ENCODE measurements at places on chromosomes 7 and 10.

- no peak for DNase-seq
Observed at GRCh38 chr7:156554488-156554887, 86.1 kb upstream of the RNF32 start.

DNA sequence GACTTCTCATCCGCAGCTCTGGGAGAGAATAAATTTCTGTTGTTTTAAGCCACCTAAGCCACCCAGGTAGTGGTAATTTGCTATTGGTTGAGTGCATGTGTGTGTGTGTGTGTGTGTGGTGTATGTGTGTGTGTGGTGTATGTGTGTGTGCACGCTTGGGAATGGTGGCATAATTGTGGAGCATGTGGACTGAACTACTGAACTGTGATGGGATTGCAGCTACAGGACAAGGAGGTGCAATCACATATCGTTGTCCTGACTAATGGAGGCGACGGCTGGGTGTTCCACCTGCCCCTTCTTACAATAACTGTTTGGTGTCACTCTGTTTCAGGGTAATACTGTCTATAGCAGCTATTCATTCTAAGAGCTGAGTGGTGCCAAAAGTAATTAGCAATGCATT is 448.7 kb upstream of the PFKP start:
- no peak for DNase-seq

DNA sequence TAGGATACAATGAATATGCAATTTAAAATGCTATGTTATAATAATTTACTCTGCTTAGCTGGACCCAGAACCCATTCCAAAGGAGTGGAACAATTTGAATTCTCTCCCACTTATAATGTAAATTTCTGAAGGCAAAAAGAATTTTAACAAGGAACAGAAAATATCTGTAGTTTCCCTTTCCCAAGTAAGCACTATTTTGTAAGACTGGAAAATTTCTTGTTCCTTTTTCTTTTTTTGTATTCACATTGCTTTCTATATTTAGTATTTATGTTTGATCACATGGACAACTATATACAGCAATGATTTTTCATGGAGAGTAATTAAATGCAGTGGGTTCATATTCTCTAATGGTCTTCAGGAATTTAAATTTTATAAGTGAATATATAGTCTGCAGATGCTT is 127.4 kb downstream of the GPR85 start:
- no peak for DNase-seq

DNA sequence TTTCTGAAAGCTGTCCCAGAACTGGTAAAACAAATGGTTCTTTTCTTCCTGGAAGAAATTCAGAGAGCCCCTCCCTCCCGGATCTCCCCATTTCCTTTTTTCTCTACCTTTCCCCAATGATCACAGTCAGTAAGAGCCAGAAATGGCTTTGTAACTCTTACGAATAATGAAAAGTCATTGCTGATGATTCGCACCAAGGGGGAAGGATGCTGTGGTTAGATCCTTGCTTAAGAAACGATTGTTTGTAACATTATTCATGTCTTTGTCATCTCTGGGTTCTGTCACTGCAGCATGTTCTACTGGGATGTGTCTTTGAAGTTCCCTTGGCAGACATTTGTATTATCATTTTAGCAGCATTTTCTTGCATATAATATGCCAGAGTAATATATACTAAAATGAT is 138.9 kb downstream of the CACNB2 start:
- DNase-seq, result peak; percentile 77

DNA sequence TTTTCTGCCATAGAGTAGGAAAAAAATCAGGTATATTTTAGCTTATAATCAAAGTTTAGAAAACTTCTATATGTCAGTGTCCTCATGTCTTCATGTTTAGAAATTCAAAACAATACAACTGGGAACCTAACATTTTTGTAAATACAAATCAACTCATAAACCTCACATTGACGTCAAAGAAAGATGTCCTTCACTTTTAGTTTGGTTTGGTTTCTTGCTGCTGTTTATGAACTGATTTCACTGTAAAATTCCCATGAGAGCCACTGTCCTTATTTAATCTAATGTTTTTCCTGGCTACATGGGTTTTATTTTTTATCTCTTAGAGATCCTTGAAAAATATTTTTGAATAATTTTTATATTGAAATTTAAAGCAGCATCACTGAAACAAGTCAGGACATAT is 208.4 kb downstream of the DYNC1I1 start:
- DNase-seq, result no peak

GRCh38 chr10:53005612-53006345 is 233.2 kb upstream of the MBL2 start:
- DNase-seq, result no peak

DNA sequence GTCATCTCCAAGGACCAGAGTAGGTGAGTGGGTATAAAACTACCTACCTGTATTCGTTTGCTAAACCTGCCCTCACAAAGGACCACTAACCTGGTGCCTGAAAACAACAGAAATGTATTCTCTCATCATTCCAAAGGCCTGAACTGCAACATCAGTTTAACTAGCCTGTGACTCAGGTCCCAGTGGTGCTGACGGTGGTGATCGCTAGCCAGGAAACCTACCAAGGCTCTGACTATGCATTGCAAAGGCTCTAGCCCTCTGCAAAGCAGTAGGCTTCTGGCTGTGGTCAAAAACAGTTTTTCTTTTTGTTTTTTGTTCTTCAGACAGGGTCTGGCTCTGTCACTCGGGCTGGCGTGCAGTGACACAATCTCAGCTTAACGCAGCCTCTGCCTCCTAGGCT is 107.5 kb downstream of the NPTX2 start:
- DNase-seq, result no peak

DNA sequence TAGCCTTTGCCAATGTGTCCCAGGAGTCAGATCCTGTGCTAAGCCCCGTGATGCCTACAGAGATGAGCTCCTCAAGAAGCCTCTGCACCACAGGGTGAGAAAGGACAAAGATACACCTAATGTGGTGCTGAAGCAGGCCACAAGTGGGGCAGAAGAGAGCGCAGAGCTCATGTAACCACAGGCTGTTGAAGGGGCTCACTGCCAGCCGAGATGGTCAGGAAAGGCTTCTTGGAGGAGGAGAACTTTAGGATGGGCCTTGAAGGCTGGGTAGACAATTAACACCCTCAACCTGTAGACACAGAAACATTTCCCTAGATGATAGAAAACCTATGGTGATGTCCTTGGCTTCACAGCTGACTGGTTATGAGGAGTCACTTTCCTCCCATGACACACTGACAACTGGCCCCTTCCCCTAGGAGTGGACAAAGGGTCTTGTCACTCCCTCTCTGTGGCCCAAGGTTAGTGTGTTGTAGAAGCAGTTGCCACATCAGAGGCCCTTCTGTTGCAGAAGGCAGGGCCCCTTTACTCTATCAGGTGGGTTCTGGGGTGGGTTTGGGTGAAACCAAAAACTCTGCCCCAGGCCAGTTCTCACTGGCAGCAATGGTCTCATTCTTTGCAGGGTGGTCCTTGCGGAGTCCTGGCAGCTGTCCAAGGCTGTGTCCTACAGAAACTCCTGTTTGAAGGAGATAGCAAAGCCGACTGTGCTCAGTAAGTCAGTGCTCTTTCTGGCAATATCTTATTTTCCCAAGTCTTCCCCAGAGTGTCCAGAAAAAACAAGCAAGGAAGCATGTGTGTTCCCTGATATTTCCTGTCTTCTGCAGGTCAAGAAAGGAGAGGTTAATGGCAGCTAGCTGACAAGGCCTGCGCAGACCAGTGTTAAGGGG is 69.2 kb downstream of the MINDY4 start:
- DNase-seq, result no peak

DNA sequence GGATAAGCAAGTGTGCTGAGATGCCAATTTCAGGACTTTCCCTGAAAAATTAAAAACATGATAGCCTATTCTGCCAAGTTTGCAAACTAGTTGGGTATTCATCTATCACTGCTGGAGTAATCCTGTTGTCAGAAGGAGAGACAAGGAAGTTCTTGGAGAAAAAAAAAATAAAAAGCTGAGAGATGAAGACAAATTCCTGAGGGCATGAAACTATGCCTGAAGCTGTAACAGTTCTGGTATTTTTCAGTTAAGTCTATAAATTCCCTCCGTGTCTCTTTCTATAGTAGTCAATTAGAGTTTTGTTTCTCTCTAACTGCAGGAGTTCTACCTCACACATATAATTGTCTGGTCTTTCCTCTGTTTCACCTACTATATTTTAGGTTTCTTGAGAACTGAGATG is 95.7 kb downstream of the DGKB start:
- no peak for DNase-seq

GRCh38 chr7:54543051-54543488 is 895 bp downstream of the VSTM2A start:
- DNase-seq, result no peak

DNA sequence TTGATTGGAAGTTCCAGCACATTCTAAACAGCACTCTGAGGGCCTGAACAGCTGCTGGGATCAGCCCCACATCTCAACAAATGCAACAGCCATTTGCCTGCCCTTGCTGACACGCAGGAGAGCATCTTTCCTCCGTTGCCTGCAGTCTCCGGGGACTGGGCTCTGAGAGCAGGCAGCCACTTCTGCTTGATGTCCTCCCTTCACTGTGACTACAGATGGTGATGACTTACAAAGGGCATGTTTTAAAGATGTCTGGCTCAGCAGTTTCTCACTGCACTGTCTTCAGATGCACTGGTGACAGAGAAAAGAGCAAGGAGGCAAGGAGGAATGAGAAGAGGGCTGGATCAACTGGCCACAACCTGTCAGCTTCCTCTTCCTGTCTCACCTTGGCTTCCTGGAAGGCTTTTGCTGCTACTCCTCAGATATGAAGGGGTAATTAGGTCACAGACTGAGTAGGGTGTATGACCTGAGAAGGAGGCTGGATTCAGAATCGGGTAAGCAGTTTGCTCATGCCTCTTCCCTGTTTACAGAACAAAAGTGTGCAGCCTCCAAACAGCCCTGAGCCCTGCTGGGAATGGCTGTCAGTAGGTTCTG is 143.5 kb upstream of the GHITM start:
- DNase-seq, result no peak

DNA sequence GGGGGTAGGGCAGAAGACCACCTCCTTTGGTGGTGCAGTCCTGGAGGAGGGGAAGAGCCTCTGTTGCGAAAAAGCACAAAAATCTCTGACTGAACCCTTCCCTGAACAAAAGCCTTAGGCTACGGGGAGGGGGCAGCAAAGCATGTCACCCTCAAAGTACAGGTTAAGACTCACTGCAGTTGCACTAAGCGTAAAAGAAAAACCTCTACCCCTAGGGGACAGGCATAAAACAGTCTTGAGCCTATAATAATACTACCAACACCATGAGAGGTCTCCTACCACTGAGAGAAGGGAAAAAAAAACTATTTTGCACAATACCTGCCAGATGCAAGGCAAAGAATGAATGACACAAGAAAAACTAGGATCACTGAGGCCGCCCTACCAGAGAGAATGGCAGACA is 17.3 kb downstream of the TNPO3 start:
- no peak for DNase-seq

DNA sequence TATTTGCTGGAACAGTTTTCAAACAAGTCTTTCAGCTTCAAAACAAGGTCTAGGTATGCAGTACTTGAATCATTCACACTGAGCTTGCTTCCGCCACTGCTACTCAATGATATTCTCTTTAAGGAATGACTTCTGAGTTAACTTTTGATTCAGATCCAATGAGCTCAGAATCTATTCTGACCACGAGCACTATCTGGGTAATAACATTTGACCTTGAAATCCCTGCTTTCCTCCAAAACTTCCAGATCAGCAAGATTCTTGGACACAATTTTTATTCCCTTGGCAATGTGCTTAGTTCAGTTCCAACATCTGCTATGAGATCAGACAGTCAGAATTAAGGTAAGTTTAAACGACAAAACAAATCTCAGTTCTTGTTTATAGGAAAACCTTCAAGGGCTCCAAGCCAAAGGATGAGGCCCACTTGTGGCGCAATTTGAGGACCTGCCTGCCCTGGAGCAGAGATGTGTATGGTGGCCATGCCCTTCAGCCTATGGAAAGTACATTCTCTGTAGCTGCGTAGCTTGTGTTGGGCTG is 87.2 kb downstream of the RNF216 start:
- DNase-seq, result peak; percentile 24

DNA sequence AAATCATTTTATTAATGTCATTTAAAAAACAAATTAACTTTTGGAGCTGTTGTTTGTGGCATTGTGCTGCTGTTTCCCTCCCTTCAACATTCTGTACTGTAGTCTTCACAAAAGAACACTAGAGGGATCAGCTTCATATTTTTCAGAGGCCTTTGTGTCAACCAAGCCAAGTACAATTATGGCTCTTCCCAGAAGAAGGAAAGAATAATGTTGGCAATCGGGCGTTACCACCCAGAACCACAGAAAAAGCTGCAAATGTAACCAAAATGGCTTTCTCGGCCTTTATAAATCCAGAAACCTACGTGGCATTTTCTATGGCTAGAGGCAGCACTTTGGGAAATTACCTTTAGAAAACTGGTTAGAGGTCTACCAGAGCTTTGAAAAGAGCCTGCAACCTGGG is 98.8 kb upstream of the COL1A2 start:
- peak; percentile 64 for DNase-seq

Data from HT1080 (cell line).